ENCODE measurements at places on chromosomes 7 and 10.

DNA sequence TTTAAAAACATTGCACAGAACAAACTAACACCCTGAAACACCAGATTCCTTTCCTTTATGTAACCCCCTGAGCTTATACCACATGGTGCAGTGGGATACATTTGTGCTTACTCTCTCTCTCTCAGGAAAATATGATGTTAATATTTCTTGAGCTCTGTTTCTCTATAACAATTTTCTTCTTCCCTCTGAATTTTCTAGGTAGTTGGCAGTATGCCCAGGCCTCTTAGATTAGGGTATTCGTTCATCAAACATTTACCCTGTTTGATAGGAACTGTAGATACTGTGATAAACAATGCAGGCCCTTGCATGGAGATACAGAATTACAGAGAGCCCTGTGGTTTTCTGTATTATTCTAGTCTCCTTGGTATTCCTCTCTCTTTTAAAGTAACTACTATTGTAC, 567.8 kb downstream of the IPMK start:
- no peak for DNase-seq

DNA sequence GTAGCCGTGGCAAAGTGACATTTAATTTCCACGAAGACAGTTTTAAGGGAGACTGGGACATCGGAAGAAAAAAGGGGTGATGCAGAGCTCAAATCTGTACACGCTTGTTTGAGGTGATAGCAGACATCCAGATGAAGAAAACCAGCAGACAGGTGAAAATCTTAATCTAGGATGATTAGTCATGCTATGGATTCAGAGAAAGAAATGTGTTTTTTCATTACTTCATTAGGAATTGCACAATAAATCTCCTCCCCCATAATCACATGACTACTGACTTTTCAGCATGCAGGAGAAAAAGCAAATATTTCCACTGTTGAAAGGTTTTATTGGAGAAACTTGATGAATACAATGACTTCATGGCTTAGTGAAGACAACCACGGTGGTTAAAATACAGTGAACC, 2.5 kb downstream of the NUDT5 start:
- no peak for DNase-seq

DNA sequence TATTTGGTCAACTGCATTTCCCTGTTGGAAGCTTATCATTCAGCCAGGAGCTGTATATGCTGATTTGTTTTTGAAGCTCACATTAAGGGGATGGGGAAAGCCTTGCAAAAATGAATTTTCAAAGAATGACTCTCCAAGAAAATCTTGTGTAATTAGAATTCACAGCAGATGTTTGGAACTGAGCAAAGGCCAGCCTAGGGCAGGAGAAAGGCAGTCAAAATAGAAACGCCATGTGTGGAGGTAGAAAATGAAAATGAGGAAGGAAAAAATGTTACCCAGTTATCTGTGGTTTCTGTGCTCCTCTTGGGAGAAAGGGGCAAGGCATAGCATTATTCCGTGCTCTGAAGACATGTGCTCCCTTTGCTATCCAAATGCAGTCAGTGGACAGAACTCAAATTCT, 93.5 kb downstream of the NRP1 start:
- DNase-seq = no peak

GRCh38 chr10:44471410-44471809, 86.5 kb upstream of the CXCL12 start:
- DNase-seq = no peak

DNA sequence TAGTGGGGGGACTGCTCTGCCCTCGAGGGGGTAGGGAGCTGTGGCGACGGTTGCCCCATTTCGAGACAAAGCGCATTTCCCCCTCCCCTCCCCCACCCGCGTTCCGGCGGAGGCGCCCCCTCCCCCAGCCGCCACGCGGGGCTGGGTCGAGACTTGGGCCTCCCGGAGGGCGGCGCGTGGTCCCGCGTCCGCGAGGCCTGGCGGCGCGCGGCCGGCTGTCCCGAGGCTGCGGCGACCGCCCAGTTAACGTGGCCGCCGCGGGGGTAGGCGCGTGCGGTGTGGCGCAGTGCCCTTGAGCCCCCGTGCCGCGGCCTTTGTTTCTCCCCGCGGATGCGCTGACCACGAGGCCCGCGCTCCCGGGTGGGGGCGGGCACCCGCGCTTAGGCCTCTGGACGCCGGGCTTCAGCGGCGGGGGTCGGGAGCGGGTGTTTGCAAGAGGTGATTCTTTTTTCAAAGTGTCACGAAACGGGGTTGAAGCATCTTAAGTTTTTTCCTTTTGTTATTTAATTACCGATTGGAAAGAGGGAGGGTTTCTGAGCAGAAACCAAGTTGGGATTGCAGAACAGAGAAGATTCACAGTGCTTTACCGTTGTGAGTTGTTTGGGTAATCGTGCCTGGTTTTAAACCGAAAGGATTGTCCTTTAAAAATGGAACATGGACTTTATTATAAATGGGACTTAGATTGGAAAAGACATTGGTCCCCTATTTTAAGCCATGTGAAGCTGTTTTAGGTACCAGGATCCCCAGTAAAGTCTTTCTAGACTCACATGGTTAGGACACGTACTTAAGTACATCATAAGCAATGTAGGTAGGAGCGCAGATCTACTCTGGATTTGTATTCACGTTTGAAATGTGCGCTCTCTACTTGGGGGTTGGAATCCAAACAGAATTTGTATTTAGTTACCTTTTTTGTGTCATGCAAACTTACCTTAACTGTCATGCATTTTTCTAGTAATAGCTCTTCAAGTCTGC, 760 bp downstream of the CBX3 start:
- DNase-seq = peak; percentile 68

DNA sequence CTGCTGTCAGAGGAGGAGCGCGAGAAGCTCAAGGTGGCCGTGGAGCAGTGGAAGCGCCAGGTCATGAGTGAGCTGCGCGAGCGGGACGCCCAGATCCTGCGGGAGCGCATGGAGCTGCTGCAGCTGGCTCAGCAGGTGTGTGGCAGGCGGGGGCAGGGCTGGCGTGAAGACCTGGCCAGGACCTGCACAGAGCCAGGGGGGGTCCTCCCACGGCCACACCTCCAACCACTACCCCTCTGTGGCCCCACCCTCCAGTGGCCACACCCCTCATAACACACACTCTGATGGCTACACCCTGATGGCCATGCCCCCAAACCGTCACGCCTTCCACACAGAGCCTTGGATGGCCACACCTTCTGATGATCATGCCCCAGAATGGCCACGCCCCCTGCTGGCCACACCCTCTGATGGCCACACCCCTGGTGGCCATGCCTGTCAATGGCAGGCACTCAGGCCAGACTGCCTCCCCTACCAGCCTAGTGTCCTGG, 23.4 kb upstream of the DPYSL4 start:
- peak; percentile 78 for DNase-seq

- no peak for DNase-seq
These were observed 486.1 kb downstream of the SEMA3D start for GRCh38 chr7:84700563-84701370.

GRCh38 chr7:57308631-57309408, 141.2 kb upstream of the ZNF716 start:
- no peak for DNase-seq

GRCh38 chr10:106540645-106541044, 623.9 kb downstream of the SORCS1 start:
- DNase-seq = no peak

GRCh38 chr7:22765609-22766008, 38.6 kb downstream of the IL6 start:
- DNase-seq = no peak

DNA sequence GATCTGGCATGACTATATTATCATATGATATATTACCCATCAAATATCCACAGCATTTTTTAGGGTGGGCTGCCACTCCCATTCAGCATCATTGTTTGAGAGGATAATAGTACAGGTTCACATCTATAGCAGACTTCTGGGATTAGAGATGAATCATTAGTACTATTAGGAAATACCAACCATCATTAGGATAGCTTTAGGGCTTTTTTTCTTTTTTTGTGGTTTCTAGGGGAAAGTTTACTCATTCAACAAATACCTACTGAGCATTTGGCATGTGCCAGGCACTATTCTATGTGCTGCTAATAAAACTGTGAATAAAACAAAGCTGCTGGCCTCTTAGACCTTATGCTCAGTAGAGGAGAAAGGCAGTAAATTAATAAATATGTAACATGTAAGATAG, 40.6 kb downstream of the NHLRC2 start:
- DNase-seq = no peak

DNA sequence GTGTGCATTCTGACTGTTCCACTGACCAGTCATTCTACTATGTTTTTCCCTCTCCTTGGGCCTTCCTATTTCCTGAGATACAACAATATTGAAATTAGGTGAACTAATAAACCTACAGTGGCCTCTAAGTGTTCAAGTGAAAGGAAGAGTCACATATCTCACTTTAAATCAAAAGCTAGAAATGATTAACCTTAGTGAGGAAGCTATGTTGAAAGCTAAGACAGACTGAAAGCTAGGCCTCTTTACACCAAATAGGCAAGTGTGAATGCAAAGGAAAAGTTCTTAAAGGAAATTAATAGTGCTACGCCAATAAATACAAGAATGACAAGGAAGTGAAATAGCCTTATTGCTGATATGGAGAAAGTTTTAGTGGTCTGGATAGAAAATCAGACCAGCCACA, 5.7 kb upstream of the DYNC1I1 start:
- DNase-seq = no peak

GRCh38 chr7:1586126-1586826, 16.4 kb upstream of the PSMG3 start:
- no peak for DNase-seq

DNA sequence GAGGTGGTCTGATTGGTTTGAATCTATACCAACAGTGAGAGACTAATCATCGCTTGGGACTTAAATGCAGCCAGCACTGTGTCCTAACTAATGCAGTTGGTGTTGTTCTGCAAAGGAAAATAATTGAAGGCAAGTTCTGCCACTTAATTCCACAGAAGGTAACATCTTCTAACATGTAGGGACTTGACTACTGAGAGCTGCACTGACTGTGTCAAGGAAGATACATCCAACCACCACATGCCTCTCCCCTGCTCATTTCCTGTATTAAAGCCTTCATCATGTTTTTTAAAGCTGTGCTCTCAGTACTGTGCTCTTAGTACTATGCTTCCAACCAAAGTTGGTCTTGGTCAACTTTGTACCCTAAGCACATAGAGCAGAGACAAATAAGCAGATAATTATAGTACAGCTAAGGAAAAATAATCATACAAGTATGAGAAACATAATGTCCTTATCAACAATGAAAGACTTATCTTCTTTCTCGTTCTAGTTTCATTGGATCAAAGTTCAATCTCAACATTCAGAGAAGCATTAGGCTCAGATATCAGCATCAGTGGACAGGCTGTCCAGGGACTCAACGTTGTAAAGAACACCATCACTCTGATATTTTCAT, 2.8 kb upstream of the CYP3A4 start:
- DNase-seq = no peak

DNA sequence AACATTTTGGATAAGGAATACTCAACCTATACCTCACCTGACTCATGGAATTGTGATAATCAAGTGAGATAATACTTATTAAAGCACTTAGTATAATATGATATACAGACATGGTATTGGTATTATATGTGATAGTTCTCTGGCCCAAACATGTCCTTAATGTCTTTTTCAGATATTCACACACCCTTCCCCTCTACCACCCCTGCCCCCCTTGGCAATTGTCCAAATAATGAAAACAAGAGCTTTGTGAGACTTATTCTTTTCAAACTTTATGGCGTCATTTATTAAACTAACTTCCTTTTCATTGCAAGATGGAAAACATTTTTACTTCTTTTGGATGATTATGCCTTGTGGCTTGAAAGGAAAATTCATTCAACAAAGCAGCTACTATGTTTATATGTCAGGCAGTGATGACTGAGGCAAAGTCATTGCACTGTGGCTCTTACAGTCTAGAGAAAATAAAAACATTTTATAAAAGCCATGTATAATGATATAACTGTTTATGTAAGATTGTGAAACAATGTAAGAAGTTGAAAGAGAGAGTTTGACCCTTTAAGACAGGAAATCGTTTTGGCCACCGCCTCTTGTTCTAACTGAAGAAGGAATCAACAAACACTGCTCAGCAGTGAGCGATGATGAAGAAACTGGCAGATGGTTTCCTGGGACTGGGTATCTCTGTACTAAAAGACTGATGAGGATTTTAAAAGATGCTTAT, 27.4 kb downstream of the MINPP1 start:
- no peak for DNase-seq

All from activated CD8-positive, alpha-beta memory T cell treated with anti-CD3 and anti-CD28 coated beads, Interleukin-2, amount 10 ng/mL, durations not matched to agents 7 days and 5 days (primary cell).